Naive thymus-derived CD4-positive, alpha-beta T cell (primary cell): ENCODE measurements at places on chromosomes 1 and 21.

- DNase-seq, result no peak
These were observed 112.3 kb downstream of the HHAT start for GRCh38 chr1:210441028-210441427.

GRCh38 chr21:17673261-17674020, 60.7 kb upstream of the BTG3 start:
- DNase-seq, result no peak

GRCh38 chr1:98931128-98931835, 73.4 kb downstream of the PLPPR5 start:
- DNase-seq, result no peak

GRCh38 chr1:9836632-9836960, 12.8 kb upstream of the CLSTN1 start:
- DNase-seq, result no peak

- DNase-seq, result no peak
These were observed 7.1 kb upstream of the ANKRD65 start for GRCh38 chr1:1428174-1428573.

DNA sequence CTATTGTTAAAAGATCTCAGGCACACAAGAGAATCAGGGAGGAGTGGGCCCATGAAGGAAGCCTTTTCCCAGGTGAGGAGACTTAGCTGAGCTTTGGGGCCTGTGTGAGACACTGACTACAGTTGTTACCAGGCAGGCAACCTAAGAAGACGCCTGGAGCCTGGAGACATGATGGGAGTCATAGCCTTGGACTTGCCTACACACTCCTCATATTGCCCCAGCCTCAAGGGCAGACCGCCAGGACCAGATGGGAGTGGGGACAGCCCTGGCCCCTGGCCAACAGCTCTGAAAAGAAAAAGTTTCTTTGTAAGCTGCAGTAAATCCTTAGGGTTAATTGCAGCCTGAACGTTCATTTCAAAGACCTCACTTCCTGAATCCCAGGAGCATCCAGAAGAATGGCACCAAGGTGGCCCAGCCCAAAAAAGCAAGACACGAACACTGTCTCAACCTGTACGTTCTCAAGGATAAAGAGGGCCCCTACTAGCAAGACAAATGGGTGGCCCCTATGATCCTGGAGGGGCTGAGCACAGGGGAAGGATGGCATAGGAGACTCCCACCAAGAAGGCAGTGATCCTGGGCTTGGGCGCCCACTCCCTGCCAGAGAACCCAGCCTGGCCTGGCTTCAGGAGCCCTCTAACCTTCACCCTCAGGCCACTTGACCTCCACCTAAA, 33.2 kb upstream of the BTG2 start:
- no peak for DNase-seq

DNA sequence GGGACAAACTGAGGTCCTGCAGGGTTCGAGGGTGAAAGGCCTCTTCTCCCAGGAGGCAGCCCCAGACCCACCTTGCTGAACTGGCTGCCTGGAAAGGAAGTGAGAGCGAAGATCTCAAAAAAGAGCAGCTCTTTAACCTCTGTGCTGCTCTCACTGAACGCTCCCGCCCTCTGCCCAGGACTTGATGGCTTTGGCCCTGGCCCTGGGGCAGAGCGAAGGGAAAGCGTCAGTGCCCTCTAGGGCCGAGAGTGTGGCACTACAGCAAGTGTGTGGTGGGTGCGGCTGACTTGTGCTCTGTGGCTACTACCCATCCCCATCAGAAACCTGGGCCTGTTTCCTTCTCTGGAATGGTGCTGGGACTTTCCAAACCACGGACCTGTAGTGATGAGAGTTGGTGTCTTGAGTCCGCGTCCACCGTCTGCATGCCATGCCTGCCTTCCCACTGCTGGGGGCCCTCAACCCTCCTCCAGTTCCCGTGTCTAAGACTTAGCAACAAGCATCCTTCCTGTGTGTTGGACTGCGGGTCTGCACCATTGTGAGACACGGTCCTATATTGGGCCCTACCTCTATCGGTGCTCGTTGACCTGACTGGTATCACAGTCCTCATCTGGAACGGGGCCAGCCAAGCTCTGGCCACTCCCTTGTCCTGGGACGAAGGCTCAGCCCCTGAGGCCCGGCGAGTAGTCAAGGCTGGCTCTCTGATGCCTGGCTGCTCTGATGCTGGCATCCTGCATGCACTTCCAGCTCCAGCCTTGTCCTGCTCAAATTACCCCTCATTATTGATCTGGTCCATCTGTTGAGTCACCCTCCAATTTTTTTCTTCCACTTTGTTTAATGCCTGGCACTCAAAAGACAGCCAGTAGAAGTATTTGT, 180.3 kb downstream of the DISC1 start:
- no peak for DNase-seq

DNA sequence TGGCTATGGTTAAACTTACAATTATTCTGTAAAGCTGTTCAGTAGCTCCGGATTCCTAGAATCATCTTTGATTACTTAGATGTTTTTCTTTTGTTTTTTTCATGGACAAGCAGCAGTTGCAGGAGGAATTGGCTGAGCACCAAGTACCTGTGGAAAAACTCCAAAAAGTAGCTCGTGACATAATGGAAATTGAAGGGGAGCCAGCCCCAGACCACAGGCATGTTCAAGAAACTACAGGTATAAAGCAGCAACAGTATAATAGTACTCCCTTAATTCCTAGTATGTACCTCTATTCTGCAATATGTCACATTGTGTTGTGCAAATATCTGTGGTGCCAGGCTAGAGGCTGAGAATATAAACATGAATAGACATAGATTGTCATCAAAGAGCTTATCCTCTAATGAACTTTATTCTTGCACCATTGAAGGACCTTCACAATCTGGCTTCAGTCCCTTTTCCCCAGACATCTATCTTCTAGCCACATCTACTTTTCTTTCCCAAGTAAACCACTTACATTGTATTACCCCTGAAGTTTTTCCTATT, 132.3 kb upstream of the BMP8A start:
- DNase-seq, result no peak

DNA sequence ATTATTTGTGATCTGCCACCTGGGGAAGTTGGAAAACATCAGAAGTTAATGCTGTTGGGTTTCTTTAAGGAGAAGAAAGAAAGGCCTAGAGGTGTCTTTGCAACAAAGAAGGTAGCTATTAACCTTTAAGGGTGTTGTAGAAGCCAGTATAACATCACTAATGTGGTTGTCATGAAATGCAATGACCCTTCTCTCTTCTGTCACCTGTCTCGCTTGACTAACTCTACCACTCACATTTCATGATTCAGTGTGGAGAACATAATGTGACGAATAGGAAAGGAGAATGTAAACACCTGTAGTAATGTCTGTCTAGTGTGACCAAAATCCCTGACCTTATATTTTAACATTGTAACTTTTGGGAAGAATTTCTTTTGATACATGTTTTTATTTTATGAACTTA, 211.7 kb upstream of the UBE2U start:
- no peak for DNase-seq

GRCh38 chr1:57058652-57059501, 93.1 kb upstream of the C8B start:
- DNase-seq, result no peak

DNA sequence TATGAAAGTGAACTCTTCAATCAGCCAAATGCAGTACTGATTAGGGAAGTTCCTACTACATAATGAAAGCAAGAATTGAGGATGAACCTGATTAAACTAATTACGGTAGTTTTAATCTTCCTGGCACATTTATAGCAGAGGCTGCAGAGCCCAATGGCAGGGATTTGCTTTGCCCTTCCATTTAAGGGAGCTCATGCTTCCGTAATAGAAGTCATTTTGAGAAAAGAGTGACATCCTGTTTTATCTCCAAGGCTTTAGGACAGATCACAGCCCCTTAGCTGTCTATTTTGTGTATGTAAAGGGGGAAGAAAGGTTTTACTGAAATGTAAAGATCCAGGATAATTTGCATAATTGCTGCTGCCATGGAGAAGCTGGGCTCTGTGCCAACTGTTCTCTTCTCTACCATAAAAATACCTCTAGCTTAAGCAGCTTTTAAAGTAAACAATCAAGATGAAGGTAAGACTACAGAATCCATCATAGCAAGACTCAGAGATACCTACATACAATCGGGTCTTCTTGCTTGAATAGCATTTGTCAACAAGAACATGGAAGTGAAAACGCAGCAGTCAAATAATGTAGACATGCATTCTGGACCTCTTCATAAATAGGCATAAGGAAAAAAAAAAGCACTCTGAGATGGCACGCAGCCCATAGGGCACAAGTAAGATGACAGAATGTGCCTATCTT, 62.5 kb downstream of the ASH1L start:
- no peak for DNase-seq

- no peak for DNase-seq
These were observed 3.6 kb upstream of the NFIA start for GRCh38 chr1:61078618-61079295.

DNA sequence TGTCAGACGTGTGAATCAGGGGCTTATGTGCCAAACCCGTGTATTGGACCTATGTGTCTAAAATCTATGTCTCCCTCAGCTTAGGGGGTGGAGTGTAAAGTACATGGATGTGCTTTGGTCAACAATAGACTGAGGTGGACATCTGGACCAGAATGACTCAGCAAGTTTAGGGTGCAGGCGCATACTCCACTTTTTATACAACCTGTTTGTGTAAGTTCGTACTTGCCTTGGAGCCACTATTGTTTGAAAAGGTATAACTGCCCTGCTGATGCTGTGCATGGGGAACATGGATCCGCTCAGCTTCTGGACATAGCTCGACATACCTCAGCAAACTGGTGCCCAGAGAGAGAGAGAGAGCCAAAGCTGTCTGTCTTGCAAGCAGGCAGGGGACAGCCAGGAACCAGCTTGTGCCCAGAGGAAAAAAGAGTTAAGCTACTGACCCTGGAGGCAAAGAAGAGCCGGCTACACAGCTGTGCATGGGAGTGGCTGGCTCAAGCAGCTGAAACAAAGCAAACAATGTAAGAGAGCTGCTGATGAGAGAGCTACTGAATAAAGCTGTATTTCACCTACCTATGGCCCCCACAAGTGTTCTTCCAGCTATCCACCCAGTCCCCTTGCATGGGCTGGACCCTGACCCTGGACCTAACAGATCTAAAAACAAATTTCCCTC, 41.2 kb downstream of the GJA5 start:
- DNase-seq, result no peak

DNA sequence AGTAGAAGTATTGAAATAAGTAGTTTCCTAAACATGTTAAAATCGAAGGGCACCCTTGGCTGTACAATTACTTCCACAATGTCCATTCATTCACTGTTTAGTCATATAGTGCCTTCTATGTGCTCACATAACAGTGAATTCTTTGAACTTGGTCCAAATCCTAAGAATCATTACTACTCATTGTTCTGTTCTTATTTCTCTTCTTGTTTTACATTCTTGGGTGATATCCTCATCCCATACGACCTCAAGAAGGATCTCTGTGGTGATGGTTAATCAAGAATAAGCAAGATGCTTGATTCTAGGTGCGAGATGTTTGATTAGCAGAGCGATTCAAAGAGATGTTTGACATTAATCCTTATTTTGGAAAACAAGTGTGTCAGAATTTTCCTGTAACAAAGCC, 667.4 kb upstream of the ZP4 start:
- no peak for DNase-seq

DNA sequence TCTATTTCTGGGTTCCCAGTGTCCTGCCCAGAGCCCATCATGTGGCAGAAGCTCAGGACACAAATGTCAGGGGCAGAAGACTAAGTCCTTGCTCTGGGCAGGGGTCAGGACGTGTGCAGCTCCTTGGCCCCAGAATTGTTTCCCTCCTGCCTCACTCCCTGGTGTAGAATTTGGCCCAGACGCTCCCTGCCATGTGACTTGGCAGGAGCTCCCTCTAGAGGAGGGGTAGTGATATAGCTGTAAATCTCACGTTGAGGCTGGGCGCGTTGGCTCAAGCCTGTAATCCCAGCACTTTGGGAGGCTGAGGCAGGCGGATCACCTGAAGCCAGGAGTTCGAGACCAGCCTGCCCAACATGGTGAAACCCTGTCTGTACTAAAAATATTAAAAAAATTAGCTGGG, 91.2 kb downstream of the UBIAD1 start:
- DNase-seq, result no peak

DNA sequence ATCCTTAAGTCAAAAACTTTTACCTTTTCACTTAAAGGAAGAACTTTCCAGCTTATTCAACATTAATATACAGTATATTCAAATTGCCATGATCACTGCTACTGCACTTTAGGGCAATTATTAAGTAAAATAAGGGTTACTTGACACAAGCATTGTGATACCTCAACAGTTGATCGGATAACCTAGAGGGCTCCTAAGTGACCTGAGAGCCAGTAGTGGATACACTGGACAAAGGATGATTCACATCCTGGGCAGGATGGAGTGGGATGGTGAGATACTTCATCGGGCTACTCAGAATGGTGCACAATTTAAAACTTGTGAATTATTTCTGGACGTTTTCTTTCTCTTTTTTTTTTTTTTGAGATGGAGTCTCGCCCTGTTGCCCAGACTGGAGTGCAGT, 54.5 kb upstream of the PPM1J start:
- no peak for DNase-seq

- no peak for DNase-seq
These were observed 87.5 kb downstream of the ATP5PO start for GRCh38 chr21:33828083-33828482.

GRCh38 chr1:54962612-54963395, 17.6 kb upstream of the TMEM61 start:
- DNase-seq, result no peak

GRCh38 chr1:29330856-29331255, 94.5 kb downstream of the PTPRU start:
- DNase-seq, result no peak

DNA sequence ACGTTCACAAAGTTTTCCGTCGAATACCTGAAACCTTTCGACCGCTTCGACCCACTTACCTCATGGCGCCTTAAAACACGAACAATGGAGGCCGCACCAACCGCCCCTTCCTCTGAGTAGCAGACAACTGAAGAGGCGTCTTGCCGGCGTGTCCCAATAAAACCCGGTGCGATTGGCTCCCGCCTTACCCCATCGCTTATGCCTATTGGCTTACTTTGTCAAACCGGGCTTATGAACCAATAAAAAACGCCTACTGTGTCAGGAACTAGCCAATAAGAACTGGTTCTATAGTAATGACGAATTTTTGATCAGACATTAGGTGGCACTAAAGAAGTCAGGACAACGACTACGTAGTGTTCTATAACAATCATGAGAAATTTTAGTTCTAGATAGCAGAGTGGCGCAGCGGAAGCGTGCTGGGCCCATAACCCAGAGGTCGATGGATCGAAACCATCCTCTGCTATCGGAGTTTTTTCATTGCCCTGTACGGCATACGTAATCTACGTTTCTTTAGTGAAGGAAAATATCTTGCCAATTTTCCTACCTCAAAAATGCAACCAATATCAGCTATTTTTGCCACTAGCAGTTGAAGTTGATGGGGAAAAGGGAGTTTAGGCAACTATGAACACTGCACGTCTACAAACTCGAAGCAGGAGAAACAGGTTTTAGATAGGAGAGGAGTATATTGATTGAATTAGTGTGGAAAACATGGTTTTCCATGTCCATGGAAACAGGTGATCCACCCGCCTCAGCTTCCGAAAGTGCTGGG, at the start of gene ILF2:
Gene ILF2, minus strand, starts transcription at position 135 of the 769 bp plus-strand sequence. Its CDS starts 71 bp downstream, at position 64.
- peak; percentile 99 for DNase-seq

- no peak for DNase-seq
These were observed 255.7 kb downstream of the OMA1 start for GRCh38 chr1:58290685-58291372.

GRCh38 chr1:59596432-59596831, 218.3 kb upstream of the HOOK1 start:
- no peak for DNase-seq

- DNase-seq, result peak; percentile 3
These were observed 361.5 kb upstream of the ZP4 start for GRCh38 chr1:238252033-238252802.

- no peak for DNase-seq
These were observed 12.7 kb downstream of the SIPA1L2 start for GRCh38 chr1:232617237-232617636.
